Tibial nerve (tissue), 4 donors: ENCODE measurements at places on chromosomes 16 and 17. TPM values are rescaled to one million over a fixed set of nuclear protein-coding genes. Genes with fewer than 3 reads are reported as not detected.
A peak's percentile ranks its signal among the peaks of the same experiment; 100 is the strongest.

DNA sequence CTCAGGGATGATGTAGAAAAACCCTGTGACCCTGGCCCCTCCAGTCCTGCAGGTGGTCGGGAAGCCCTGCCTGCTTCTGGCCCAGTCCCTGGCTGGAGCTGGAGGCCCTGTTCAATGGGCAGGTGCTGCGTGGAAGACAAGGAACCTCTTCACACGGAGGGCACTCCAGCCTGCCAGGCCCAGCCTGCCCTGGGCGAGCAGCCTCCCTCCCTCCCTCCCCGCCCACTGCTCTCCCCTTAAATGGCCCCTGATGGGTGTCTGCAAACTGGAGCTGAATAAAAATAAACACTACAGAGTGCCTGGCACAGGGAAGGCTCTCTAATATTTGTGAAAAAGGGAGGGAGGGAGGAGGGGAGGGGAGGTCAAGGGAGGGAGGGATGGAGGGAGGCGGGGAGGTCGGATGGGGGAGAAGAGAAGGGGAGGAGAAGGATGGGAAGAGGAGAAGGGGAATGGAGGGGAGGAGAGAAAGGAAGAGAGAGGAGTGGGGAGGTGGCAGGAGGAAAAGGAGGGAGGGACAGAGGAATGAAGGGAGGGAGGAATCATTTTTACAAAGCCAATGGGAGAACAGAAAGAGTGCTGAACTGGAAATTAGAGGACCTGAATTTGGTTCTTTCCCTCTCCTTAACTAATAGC is 222.8 kb upstream of the TNRC6C start:
- no peak for DNase-seq

- DNase-seq, result no peak
These were observed 575.7 kb upstream of the CDH11 start for GRCh38 chr16:65697521-65697920.

GRCh38 chr16:87062569-87063442 is 254.4 kb downstream of the C16orf95 start:
- DNase-seq, result peak; percentile 87

GRCh38 chr16:14963281-14964173 is 11.3 kb upstream of the PDXDC1 start:
- DNase-seq, result no peak

DNA sequence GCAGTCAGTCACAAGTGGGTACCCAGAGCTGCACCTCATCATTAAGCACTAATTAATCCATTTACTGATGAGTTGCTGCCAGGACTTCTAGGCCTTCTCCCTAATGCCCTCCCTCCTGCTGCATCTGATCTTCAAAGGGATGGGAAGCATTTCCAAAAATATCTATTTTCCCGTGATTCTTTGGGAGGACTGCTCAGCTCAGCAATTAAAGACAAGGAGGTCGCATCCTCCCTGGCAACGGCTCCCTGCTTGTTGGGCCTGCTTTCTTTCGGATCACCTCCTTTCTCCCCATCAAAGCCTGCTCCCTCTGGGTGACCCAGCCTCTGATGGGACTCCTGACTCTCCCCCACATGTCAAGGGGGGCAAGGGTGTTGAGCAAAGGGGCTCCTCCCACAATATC is 26.0 kb upstream of the SPPL2C start:
- no peak for DNase-seq

The LRRC75A gene
- 5.1 TPM for total RNA-seq
